ENCODE measurements at places on chromosomes 5 and 9.

DNA sequence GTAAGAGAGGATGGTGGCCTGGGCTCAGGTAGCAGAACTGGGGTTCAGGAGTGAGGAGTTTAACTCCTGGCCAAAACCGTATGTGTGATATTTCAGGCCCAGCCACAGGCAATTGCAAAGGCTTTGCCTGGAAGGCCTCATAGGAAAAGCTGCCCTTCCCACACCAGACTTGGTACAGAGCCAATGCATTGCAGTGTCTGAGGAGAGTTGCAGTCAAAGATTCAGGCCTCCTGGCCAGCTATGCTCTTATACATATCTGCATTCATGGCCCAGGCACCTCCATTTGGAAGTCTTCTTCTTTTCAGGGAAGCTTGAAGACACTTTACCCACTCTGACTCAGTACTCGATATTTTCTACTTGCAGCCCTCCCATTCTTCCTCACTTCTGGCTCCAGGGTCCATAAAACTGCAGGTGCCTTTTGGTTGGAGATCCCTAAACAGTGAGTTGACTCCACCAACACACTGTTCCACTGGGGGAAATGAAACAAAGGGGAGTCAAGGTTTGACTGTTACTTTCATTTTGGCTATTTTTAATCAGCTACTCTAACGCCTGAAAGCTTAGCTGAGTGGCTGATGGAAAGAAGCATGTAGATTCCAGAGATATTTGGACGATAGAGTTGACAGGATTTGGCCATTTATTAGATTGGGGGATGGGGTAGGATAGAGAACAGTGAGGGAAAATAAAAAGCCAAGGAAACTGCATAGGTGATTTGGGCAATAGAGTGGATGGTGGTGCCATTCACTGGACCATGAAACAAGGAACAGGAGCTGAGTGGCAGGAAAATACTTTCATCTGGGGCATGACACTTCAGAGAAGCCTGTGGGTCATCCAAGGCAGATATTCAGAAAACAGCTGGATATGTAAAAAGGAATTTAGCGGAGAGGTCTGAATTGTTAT lies 30.6 kb upstream of the IL33 start:
- DNase-seq = peak; percentile 45

DNA sequence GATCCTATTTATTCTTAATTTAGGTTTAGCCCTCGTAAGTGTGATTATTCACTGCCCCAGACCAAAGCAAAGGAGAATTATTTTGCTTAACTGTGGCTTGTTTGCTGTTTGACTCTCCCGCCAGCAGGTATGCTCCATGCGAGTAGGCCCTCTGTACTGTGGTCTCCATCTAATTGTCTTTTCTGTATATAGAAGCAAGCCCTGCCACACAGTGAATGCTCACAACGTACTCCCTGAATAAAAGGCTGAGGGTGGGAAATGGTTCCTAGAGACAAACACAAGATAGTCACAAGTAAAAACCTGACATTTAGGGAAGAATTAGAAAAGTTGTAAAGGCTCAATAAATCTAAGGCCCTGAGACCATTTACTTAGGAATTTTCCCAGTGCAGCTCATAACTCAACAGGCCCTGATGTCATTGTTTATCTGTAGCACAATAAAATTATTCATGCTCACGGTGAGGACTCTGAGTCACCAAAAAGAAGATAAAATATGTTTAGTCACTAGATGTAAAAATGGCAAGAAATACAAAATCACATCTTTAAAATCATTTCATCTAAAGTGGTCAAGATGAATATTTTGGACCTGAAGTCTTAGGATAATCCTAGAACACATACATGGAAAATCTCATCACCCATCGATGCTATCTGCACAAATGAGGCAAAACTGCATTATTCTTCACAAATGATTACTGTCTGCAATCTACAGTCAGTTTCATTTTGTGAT lies 473.2 kb downstream of the ENC1 start:
- peak; percentile 89 for DNase-seq

GRCh38 chr9:116800885-116801284 lies 113.8 kb downstream of the TRIM32 start:
- DNase-seq = no peak

DNA sequence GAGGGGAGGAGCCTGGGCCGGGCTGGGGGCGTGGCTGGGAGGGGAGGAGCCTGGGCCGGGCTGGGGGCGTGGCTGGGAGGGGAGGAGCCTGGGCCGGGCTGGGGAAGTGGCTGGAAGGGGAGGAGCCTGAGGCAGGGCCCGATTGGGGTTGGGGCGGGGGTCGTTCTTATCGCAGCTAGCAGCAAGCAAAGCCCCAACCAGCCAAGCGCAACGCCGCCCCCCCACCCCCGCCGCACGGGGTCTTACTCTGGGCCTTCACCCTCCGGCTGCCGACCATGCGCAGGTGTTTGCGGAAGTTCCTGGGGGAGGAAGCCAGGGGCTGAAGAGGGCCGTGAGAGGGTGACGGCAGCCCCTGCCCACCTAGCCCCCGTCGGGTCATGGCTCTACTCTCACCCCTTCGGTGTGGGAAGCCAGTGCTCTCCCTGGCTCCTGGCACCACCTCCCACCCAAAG lies 5.0 kb downstream of the NSMF start:
- no peak for DNase-seq

DNA sequence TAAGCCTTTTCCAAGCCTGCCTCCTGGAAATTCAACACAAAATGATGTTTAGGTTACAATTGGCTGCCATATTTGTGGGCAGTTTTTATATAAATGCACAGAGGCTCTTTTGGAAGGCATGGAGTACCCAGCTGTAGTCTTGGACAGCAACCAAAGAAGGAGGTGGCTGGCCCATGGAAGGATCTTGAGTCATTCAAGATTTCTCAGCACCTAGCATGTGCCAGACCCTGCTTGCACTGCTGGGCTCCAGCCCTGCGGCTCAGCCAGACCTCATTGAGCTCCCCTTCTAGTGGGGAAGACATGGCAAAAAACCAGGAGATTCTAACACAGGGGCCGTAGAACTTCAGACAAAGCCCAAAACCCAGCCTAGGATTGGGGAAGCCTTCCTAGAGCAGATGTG lies 22.1 kb downstream of the JADE2 start:
- peak; percentile 80 for DNase-seq

GRCh38 chr9:120383611-120383998 lies 196.4 kb downstream of the CDK5RAP2 start:
- no peak for DNase-seq

- DNase-seq = peak; percentile 39
These were observed 115.6 kb downstream of the CETN3 start for GRCh38 chr5:90293931-90294330.

GRCh38 chr5:17121776-17122175 lies 95.7 kb upstream of the BASP1 start:
- no peak for DNase-seq

DNA sequence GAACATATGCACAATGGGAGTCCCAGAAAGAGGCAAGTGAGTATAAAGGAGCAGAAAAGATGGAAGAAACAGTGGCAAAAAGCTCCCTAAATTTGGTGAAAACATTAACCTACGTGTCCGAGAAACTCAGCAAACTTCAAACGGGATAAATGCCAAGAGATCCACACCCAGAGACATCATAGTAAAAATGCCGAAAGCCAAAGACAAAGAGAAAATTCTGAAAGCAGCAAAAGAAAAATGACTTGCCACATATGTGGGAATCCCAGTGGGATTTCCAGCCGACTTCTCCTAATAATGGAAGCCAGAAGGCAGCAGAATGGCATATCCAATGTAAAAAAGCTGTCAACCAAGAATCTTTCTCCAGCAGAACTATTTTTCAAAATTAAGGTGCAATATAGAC lies 101.2 kb downstream of the ADAMTS2 start:
- DNase-seq = no peak

- no peak for DNase-seq
These were observed 43.8 kb downstream of the ACTL7B start for GRCh38 chr9:108811944-108812343.

GRCh38 chr9:105416840-105417239 lies 31.0 kb upstream of the FSD1L start:
- no peak for DNase-seq

GRCh38 chr9:93183663-93184431 lies at the start of gene WNK2:
Gene WNK2, plus strand, starts transcription at chr9:93184139. Its CDS starts 791 bp downstream, at chr9:93184930.
- DNase-seq = no peak

DNA sequence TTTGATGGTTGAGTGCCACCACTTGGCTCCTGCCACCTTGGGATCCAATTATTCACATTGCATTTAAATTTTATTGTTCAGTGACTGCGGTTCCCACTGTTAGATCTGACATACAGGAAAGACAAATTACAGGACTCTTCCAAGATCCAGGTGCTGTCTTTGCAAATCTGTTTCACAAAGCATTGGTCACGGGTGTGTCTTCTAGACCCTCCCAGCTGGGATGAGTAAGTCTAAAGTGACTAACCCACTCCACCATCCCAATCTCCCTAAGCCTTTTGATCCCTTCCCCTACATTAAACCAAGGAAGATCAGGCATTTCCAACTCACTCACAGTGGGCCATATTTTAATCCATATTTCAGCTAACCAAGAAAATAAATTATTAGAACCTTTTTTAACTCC lies 1016.3 kb upstream of the CTNND2 start:
- DNase-seq = no peak

- no peak for DNase-seq
These were observed 83.4 kb downstream of the MUSK start for GRCh38 chr9:110751971-110752370.

DNA sequence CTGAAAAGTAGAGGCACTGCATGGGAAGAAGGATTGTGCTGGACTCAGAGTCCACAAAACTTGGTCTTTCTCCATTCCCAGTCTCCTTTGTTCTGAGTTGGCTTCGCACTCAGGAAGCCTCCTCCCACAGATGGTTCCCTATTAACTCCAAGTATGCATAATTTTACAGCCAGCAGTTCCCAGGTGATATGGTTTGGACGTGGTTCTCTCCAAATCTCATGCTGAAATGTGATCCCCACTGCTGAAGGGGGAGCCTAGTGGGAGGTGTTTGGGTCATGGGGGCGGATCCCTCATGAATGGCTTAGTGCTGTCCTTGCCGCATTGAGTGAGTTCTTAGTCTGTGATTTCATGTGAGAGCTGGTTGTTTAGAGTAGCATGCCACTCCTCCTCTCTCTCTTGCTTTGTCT lies 86.6 kb downstream of the FEM1C start:
- DNase-seq = peak; percentile 35

GRCh38 chr5:61399679-61400078 lies 67.6 kb downstream of the ZSWIM6 start:
- no peak for DNase-seq

DNA sequence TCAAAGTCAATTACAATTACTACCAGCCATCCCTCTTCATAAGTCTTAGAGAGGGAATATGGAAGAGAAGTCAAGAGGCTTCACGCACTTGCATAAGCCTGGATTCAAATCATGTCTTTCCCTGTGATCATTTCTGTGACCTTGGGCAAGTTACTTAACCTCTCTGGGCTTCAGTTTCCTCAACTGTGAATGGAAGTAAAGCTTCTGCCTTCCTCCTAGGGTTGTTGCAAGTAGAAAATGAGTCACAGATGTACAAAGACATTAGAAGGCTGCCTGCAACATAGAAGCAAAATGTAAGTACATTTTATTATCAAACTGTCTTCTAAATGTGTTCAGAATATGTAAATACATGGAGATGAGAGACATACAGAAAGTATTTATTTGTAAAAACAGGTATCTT lies 42.3 kb upstream of the SEMA6A start:
- DNase-seq = no peak

DNA sequence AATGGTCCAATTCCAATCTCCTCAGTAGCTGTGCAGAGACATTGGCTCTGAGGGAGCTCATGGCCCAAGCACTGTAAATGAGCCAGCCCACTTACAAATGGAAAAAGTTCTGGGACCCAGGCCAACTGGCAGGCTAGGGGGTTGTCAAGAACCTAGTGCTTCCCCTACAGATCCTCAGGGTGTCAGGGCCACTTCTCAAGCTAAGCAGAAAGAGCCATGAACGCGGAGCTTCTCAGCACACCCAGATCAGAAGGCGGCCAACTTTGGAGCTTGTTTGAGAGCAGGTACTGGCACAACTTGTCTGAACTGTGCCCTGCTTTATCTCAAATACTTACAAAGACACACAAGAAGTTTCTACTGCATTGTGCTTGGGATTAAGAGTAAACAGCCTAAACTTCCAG lies 17.5 kb downstream of the TLE1 start:
- peak; percentile 73 for DNase-seq

DNA sequence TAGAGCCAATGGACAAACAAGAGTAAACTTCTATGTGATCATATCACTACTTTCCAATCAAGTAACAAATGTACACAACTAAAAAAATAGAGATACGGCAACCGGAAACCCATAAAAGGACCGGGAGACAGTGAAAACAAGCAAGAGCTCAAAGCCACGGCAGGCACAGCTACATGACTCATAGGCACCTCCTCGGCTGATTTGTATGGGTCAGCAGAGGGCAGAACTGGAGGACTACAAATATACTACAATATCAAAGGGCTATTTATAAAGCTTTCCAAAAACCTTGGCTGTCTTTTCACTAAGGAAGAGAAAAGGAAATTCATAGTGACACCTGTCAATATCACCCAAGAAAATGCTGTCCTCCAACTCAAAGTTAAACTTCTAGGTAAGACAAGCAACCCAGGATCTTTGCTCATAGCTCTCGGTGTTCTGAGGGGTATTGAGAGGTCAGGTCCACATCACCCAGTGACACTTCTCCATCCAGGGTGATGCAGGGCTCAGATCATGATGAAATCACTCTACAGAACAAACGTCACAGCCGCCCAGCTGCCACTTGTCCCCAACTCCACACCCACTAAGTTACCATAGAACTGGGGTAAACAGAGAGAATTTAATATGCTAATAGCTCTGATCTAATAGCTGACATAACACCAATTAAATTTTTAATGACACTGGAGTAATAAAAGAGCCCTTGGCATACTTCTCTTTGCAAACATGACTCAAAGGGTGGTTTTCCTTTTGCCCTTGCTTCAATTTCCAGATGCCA lies 41.3 kb downstream of the PFDN1 start:
- DNase-seq = peak; percentile 95

DNA sequence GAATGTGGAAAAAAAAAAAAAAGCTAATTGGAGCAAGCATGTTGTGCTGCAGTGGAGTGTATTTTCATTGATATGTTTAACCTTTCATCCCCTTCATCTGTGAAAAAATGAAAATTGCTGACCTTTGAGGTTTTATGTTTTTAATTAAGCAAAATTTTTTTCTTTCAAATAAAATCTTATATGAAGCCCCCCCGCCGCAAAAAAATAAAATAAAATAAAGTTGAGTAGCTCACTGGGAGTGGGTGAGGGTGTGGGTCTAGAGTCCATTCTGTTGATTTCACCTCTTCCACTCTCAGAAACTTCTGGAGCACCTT lies 43.3 kb downstream of the TEK start:
- DNase-seq = no peak

DNA sequence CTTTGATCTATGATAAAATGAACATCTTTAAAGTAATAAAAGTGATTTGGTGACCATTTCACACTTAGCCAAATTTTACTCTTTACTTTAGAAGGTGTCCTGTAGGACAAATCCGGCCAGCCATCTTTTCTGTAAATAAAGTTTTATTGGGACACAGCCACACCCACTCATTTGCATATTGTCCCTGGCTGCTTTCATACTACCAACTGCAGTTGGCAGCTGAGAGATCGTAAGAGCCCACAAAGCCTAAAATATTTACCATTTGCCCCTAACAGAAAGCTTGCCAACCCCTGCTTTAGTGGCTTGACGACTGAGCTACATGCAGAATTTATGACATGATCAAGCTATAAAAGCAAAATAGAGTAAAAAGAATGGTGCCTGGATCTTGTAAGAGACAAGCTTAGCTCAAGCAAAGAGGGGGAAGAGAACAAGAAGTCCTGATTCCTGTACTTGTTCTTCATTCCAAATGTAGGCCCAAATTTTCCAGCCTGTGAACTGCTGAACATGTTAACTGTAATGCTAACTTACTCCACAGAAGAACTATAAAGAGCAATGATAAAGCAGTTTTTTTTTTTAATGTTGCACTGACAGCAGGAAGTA lies 7.4 kb upstream of the FBXO10 start:
- DNase-seq = no peak
